Stimulated activated CD4-positive, alpha-beta T cell treated with anti-CD3 and anti-CD28 coated beads, TNF-alpha, amount 100 ng/mL, for 4 hours (primary cell): ENCODE measurements at places on chromosomes 13 and 19.

DNA sequence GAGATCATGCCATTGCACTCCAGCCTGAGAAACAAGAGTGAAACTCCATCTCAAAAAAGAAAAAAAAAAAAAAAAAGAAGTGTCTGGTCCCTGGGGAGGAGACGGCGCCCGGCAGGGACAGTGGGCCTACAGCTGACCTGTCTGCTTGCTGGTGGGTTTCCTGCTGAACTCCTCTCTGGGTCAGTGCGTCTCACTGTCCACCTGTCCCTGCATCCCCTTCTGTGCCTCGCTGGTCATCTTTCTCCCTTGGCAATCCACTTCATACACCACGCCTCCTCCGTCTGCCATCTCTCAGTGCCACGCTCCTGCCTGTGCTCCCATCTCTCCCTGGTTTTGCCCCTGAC is 63.4 kb downstream of the ACSBG2 start:
- DNase-seq: no peak

- no peak for DNase-seq
Observed at GRCh38 chr13:71517004-71517403, 350.0 kb downstream of the DACH1 start.

GRCh38 chr19:46648060-46648960 is 12.3 kb upstream of the GNG8 start:
- DNase-seq: no peak

DNA sequence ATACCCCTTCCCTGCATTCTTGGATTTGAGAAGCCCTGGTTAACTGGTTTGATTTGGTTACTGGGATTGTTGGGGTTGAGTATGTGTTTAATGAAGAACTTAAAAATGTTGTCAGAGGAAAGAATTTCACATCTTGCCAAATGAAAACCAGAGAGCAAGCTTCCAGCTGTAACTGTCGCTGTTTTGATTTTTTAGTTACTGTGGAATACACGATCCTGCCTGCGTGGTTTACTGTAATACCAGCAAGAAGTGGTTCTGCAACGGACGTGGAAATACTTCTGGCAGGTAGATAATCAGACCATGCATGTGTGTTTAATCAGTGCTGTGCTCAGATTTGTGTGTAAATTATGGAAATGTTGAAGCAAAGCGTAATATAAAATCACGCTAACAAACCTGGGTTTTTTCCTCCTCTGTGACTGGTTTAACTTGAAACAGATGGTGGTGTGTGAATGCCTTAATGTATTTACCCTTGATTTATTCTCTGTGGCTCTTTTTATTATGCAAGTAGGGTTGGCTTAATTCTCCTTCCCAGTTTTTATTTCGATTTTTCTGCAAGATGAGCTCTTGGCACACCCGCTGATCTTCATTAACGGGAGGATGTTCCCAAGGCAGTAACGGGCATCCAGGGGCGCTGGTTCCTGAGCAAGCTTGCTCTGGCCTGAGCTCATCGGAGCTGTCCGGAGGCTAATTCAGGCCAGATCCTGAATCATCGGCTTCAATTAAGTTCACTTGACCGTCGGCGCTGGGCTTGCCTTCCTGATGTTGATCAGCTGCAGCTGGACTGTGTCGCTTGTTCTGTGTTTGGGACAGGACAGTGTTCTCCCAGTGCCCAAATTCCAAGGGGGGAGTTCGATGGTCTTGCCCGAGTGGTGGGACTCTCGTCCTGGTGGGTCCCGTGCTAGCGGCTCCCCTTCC is 16.0 kb downstream of the UPF1 start:
- no peak for DNase-seq

DNA sequence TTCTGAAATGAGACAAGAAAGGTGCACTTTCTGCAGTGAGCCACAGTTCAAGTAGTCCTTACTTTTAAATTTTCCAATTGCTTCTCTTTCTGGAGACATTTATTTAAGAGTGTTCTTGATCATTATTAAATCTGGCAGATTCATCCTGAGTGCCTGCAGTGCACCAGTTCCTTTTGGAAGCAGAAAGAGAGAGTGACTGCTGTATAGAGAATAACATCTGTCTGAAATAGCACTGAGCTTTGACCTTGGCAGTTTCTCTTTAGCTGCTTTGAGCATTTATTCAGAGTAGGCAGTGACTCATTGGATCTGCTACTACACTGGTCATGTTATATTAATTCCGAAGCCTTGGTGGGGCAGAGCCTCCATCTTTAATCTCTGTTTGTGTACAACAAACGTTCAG is 1373.7 kb downstream of the PCDH9 start:
- DNase-seq: no peak

GRCh38 chr13:73991384-73991783 is 142.8 kb downstream of the KLF12 start:
- DNase-seq: no peak

DNA sequence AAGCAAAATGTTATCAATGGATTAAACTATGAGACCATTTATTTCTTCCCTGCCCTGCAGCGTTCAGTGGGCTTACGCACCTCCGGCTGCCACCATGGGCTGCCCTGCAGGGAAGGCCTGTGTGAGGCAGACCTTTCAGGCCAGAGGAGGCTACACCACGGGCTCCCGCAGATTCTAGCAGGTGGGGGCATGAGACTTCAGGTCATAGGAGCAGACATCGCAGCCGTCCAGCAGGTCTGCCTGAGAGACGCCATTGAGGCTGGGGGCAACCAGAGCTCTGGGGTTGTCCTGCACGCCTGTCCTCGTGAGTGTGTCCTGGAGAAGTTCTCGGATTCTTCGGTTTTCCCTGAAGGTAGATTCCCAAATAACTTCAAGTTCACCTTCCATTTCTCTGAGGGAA is 9.4 kb upstream of the SLC7A9 start:
- no peak for DNase-seq

DNA sequence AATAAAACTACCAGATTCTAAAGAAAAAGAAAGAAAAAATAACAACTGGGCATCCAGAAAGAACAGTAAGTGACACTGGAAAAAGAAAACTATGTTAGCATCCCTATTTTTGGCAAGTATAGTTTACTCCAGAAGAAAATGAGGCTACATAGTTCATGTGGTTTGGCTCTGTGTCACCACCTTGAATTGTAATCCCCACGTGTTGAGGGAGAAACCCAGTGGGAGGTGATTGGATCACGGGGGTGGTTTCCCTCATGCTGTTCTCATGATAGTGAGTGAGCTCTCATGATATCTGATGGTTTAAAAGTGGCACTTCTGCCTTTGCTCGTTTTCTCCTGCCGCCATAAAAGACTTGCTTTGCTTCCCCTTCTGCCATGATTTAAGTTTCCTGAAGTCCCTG is 76.9 kb downstream of the ITGBL1 start:
- DNase-seq: no peak

- DNase-seq: no peak
Observed at GRCh38 chr19:16892868-16893685, 4.3 kb downstream of the F2RL3 start.
